NCI-H510A treated with DMSO at 0.1 percent for 48 hours (cell line): ENCODE measurements at places on chromosomes 1 and 21.

GRCh38 chr1:57137980-57138379, 172.2 kb upstream of the C8B start:
- DNase-seq, result no peak

- no peak for DNase-seq
Measured at GRCh38 chr1:41349361-41350054, 11.7 kb upstream of the FOXO6 start.

- DNase-seq, result no peak
Measured at GRCh38 chr1:18073066-18073642, 34.4 kb upstream of the IGSF21 start.

- no peak for DNase-seq
Measured at GRCh38 chr1:29675481-29676263, 439.4 kb downstream of the PTPRU start.

DNA sequence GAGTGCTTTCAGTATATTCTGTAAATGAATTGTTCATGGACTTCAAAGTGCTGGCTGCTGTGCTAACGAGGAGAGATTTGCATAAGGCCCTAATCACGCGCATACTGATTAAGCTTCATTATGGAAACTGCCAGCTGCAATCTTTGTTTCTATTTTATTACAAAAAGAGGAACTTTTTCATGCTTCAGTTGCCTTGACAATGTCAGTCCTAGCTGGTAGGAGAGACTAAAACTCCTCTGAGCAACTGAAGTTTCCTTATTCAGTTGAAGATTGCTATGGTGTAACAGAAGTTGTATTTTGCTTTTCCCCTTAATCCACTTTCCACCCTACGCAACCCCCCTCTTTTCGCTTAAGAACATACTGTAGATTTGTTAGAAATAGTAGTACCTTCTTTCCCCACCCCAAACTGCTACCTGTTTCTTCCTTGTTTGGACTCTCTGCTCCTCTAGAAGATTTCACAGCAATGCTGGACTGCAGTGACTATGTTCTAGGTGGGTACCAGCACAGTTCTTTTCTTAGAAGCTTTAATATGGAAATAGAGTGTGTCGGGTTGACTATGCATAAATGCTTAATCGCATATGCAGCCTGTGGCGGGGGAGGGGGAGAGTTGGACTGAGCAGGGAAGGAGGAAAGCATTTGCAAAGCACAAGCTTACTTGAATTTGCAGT, 108.3 kb downstream of the POU2F1 start:
- no peak for DNase-seq

- no peak for DNase-seq
Measured at GRCh38 chr1:98459486-98459870, 202.0 kb upstream of the SNX7 start.

GRCh38 chr1:81670286-81670685, 130.4 kb upstream of the ADGRL2 start:
- no peak for DNase-seq

DNA sequence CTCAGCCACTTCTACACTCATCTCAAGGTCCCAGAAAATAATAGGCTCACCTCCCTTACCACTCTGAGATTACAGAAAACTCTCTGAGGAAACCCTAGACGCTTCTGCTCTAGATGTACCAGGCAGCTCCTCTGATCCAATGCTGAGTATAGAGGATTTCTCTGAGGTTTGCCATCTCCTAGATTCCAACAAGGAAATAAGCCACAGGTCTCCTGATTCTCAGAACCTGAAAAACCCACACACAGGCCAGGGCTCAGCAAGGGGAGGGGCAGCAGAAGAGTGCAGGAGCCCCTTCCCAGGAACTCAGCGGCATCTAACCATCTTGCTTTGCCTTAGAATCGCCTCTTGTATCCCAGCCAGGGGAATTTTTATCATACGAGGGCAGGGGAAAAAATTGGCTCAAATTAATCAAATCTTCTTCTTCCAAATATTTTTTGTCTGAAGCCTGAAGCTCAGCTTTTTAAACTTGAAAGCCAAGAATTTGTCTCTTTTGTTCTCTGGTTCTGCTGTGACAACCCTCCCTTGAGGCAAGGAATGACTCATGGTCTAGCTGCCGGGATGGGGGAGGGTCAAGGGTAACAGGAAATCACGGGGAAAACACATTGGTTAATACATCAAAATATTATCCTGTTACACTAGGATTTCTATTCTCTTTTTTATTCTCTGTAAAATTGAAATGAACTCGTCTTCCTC, 30.8 kb downstream of the GORAB start:
- DNase-seq, result no peak

GRCh38 chr1:201061049-201061448, 37.5 kb upstream of the KIF21B start:
- no peak for DNase-seq

DNA sequence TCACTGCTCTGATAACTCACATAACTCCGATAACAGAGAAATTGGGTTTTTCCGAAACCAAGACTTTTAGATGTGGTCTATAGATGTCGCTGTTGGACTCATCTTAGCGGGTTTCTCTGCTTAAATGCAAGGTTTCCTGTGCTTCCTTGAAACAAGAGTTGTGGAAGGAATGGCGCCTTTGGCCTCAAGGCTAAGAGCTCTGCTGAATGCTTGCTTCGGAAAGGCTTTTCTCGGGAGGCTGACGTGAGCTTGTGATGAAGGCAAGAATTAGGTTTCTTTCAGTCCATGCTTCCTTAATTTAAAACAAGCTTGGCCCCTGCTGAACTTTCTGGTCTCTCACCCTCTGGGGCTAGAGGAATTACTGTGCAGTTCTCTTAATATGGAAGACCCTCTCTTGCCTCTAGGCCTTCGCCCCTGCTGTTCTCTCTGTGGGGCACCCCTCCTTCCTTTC, 113.5 kb downstream of the MAP3K21 start:
- peak; percentile 86 for DNase-seq

DNA sequence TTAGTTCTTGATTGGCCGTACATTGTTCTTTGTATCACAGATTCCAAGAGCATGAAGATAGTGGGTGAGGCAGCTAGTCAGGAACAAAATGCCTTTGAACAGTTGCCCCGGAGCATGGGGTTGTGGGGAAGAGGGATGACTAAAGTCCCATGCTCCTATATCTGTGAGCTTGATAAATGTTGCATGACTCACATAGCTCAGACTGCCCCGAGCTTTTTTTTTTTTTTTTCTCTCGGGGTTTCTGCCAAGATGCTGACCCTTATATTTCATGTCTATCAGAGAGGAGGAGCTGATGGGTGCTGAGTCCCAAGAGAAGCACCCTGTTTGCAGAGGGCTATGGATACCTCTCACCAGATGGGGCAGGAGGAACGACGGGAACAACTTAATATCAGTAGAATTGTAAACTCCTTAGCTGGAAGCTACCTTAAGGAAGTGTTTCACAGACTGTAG, 40.6 kb downstream of the SRRM1 start:
- no peak for DNase-seq

DNA sequence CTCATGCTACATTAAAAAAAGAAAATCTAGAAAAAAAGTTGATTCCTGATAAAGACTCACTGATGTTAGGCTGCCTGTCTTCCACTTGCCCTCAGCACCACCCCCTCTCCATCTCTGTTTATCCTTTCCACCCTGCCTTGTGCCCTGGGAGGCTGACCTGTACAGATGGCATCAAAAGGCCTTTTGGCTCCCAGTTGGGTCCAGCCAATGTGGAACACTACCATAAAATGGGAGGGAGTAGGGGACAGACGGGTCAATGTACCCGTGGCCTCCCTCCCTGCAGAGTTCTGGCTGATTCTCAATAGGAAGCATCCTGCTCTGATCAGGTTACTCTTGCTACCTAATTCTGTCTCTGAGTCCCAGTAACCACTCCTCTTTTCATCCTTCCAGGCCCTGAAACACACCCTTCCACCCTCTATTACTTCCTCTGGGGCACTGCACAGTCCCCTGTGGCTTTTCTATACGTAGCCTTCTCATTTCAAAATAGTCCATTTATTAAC, 300.0 kb downstream of the HHIPL2 start:
- no peak for DNase-seq

GRCh38 chr1:102800406-102800805, 307.9 kb downstream of the COL11A1 start:
- DNase-seq, result no peak

DNA sequence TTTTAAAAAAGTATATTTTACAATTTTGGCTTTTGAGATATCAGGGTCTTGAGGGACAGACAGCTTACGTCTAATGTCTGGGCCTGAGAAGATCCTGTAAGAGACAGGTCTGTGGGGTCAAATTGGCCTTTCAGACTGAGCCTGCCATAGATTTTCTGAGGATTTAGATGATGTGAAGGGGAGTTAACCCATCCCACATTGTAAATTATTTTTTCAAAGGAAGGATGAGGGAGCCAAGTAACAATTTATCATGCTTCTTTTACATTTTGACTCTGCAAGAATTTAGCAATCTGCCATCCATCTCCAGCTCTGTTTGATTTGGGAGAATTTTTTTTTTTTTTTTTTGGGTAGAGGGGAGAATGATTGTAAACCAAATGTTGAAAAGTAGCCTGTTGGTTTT, 160.9 kb downstream of the ROR1 start:
- DNase-seq, result no peak

- DNase-seq, result no peak
Measured at GRCh38 chr1:224774378-224774777, 155.1 kb upstream of the DNAH14 start.

DNA sequence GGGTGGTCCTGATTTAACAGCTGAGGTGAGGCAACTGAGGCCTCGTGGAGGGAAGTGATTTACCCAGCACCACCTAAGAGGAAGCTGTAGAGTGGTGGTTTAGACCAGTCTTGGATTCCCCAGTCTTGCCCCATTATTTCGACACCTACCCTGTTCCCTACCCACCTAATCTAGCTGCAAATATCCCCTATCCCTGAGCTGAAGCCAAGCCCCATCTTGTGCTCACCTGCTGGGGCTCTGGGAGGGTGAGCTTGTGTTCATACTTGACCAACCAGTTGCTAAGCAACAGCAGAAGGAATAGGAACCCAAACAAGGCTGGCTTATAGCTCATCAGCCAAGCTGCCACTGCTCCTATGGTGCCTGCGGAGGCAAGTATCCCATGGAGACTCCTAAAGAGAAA, 2.0 kb downstream of the TEX46 start:
- DNase-seq, result peak; percentile 88

DNA sequence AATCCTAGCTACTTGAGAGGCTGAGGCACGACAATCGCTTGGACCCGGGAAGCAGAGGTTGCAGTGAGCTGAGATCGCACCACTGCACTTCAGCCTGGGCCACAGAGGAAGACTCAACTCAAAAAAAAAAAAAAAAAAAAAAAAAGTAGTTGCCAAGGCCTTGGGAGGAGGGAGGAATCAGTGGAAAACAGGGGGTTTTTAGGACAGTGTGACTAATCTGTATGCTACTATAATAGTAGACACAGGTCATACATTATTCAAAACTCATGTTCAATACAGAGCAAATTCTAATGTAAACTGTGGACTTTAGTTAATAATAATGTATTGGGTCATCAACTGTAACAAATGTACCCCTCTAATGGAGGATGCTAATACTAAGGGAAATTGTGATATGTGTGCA, 51.7 kb upstream of the CTPS1 start:
- DNase-seq, result no peak

GRCh38 chr1:227316456-227316855, 1.8 kb downstream of the CDC42BPA start:
- DNase-seq, result no peak

DNA sequence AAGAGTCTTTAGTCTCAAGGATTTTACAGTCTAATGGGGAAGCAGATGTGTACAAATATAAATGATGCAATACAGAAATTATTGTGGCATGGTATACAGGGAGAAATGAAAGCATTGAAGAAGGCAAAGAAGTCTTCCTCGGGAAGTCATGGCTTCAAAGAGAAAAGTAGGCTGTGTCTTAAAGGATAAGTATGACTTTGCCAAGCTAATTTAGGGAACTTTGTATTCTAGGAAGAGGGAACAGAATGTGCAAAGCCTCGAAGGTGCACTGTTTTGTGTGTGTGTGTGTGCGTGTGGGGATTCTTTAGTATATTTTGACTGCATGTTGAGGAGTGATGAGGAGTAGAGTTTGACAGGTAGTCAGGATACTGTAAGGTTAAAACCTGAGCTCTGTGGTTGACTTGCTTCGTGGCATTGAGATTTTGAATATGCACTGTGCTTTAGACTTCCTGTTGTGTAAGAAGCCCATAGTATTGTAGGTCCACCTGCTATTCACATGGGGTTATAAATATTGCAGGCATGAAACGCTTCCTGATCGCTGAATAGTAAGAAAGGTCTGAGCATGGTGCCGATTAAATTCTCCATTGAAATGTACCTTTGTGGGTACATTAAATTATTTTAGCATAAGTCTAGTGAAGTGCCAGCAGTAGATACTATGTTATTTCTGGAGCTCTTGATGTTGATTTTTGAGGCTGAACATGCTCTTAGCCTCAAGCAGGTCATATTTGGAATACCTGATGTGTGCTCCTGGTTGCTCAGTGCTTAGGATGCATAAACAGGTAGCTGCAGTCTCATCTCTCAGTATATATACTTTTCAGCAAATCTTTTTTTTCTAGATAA, 8.0 kb downstream of the SMAP2 start:
- DNase-seq, result no peak

GRCh38 chr1:30888975-30889374, 19.6 kb downstream of the SDC3 start:
- no peak for DNase-seq

DNA sequence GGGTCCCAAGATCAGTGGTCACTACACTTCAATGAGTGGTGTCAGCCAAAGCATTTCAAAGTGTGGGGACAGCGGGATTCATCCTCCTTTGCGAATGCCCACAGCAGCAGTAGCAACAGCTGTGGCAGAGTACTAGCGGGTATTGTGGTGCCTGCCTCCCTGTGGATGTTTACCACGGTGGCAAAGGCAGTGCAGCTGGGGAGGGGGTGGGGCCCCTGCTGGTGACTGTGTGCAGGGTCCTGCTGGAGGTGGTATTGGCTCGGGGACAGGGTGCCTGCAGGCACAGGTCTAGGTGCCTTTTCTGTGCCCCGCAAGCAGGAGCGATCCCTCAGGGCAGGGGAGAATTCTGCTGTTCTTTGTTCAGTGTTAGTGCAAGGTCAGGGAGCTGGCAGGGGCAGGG, 415.7 kb downstream of the USP25 start:
- no peak for DNase-seq
